ENCODE measurements at places on chromosomes 1 and 21. TPM values are rescaled to one million over a fixed set of nuclear protein-coding genes. Genes with fewer than 3 reads are reported as not detected.

Gene ZBTB8B
- total RNA-seq = 4.2 TPM

Gene USP21
- total RNA-seq = 19.0 TPM

Gene ERRFI1
- 35.3 TPM for total RNA-seq

Gene POU3F1
- total RNA-seq = 16.5 TPM

Gene NBPF6
- not detected for total RNA-seq

Gene KLF17
- total RNA-seq = not detected

Gene LDLRAD2
- 1.2 TPM for total RNA-seq

Gene DISC1
- 1.8 TPM for total RNA-seq

Gene LCE3D
- not detected for total RNA-seq

GRCh38 chr1:236052232-236052993 is 12.5 kb downstream of the NID1 start:
- no peaks in the 10 kb centered on the region for H3K27me3 ChIP-seq
- DNase-seq = no peak
- H3K27ac ChIP-seq = no peak overlapping the region
- H3K4me3 ChIP-seq = no peak overlapping the region
- H3K36me3 ChIP-seq = no peaks in the 10 kb centered on the region
- peaks cover 14% of the 10 kb centered on the region for H3K4me1 ChIP-seq

GRCh38 chr1:74328851-74329250 is 93.7 kb downstream of the TNNI3K start:
- H3K36me3 ChIP-seq = no peaks in the 10 kb centered on the region
- H3K4me3 ChIP-seq = no peak overlapping the region
- no peaks in the 10 kb centered on the region for H3K27me3 ChIP-seq
- DNase-seq = no peak
- H3K27ac ChIP-seq = no peak overlapping the region
- H3K4me1 ChIP-seq = no peaks in the 10 kb centered on the region

DNA sequence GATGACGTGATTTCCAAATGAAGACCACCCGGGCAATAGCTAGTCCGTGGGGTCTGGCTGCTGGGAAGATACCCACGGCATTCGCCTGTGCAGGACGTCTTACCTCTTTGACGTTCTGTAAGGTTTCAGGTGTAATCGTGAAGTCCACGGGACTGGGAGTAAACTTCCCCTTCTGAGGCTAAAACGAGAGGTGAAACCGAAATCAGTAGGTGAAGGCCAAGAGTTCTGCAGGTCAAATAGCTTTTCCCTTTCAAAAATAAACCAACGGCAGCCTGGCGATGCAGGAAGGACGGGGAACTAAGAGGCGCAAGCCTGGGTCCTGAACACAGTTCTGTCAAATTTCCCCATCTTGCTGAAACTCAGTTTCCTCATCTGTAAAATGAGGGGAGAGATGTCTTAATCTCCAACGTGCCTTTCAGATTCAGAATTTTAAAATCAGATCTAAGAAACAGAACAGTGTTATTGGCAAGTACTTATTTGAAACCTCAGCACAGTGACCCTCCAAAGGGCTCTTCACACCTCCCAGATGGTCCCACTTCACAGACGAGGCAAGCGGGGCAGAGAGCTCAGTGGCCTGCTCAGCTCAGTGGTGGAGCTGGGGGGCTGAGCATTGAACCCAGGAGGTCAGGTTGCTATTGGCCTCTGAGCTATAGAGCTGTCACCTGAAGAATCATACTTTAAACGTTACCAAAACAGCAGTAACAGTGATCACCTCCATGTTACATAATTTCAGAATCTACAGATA is 34.7 kb downstream of the VPS26C start:
- H3K4me3 ChIP-seq = no peak overlapping the region
- no peaks in the 10 kb centered on the region for H3K36me3 ChIP-seq
- DNase-seq = no peak

- H3K4me1 ChIP-seq = peaks cover 43% of the 10 kb centered on the region
- H3K27me3 ChIP-seq = no peaks in the 10 kb centered on the region
- DNase-seq = no peak
- H3K4me3 ChIP-seq = no peak overlapping the region
- H3K27ac ChIP-seq = no peak overlapping the region
Observed at GRCh38 chr1:208206092-208206698, 38.0 kb downstream of the PLXNA2 start.

DNA sequence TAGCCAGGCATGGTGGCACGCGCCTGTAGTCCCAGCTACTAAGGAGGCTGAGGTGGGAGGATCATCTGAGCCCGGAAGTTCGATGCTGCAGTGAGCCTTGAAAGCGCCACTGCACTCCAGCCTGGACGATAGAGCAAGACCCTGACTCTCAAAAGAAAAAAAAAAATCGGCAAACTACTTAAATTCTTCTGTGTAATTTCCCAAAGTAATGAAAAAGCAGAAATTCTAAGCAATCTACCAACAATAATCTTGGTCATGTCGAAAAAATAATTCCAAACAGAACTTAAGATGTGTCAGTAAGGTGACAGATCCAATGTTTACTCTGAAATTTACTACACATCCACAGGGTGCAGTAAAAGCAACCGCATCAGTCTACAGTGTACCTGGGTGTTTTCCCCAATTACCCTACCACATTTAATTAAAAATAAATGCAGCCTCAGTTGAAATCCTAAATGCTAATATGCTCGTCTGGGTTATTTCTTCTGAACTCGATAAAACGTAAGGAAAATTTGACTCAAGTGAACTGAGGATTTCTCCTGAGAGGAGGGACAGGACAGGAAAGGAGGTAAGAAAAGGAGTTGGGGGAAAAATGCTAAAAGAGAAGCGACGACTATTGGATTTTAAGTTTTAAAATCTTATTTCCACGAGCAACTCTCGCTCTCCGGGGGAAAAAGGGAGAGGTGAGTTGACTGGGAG is 801 bp downstream of the EPRS1 start:
- peaks cover 3% of the 10 kb centered on the region for H3K4me1 ChIP-seq
- H3K27me3 ChIP-seq = no peaks in the 10 kb centered on the region
- no peaks in the 10 kb centered on the region for H3K36me3 ChIP-seq
- H3K27ac ChIP-seq = no peak overlapping the region
- DNase-seq = no peak
- peak overlapping the region; percentile 91 for H3K4me3 ChIP-seq

DNA sequence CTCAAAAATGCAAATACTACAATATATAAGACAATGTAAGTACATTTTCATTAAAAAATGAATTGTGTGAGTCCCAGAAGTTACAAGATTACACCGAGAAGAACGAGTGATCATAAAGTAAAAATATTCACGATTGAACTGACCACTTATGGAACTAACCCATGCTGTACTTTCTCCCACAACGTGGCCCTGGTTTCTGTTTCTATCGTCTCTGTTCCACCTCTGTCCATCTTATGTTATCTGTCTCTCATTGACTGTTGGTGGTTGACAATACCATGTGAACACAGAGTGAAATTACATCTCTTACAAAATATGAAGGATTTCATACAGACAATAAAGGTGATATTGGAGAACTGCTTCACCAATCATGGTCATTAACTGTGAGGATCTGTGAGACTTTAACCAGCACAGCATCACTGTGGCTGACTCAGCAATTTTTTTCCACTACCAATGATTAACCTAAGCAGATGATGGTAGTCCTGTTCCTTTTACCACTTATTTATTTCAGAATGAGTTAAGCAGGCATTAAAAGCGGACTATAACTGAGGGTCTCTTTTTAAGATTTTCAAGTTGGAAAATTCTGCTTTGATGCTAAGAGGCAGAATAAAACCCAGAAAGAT is 165.1 kb downstream of the TGFB2 start:
- no peak overlapping the region for H3K27ac ChIP-seq
- H3K27me3 ChIP-seq = no peaks in the 10 kb centered on the region
- DNase-seq = no peak
- H3K4me3 ChIP-seq = no peak overlapping the region

- no peak for DNase-seq
- H3K27ac ChIP-seq = no peak overlapping the region
- no peaks in the 10 kb centered on the region for H3K36me3 ChIP-seq
- no peaks in the 10 kb centered on the region for H3K27me3 ChIP-seq
Observed at GRCh38 chr1:237590386-237590785, 300.3 kb downstream of the ZP4 start.

DNA sequence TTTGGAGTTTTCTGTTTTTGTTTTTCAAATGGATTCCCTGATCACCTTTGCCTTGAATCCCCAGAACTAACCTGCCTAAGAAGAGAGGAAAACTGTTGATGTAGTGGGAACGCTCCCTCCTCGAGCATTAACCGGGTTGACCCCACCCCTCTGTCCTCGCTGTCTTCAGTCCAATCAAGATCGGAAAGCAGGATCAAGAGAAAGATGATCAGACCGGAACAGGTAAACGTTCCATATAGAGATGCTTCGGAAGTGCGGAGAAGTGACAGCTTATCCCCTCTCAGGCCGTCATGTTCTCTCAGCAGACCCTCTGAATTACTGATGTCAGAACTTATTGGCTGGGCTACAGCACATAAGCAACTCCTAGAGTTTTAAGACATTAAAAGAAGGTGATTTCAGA is 800 bp upstream of the FAM163A start:
- H3K4me3 ChIP-seq = peak overlapping the region; percentile 56
- peaks cover 94% of the 10 kb centered on the region for H3K27me3 ChIP-seq
- H3K27ac ChIP-seq = no peak overlapping the region
- no peaks in the 10 kb centered on the region for H3K36me3 ChIP-seq
- H3K4me1 ChIP-seq = no peaks in the 10 kb centered on the region

- no peak for DNase-seq
- no peak overlapping the region for H3K4me3 ChIP-seq
- H3K27me3 ChIP-seq = no peaks in the 10 kb centered on the region
- H3K36me3 ChIP-seq = no peaks in the 10 kb centered on the region
Observed at GRCh38 chr21:23524685-23525084, 2082.6 kb downstream of the MRPL39 start.

DNA sequence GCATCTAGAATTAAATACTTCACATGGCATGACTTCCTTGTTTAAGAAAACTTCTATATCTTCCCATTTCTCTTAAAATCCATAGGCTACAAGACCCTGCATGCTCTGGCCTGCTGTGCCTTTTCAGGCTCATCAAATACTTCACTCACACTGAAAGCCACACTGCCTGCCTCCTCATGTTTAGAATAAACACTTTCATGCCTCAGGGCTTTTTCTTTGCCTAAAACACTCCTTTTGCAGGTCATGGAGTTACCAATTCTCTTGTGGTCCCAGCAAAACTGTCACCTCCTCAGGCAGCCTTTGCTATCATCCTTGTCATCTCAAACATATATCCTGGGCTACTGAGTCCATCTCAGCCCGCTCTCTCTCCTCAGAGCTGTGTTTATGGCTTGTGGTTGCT is 5.5 kb downstream of the SGIP1 start:
- no peaks in the 10 kb centered on the region for H3K4me1 ChIP-seq
- H3K4me3 ChIP-seq = no peak overlapping the region
- no peaks in the 10 kb centered on the region for H3K27me3 ChIP-seq
- H3K27ac ChIP-seq = no peak overlapping the region

- no peaks in the 10 kb centered on the region for H3K36me3 ChIP-seq
- H3K4me1 ChIP-seq = peaks cover 4% of the 10 kb centered on the region
- H3K27me3 ChIP-seq = no peaks in the 10 kb centered on the region
- H3K4me3 ChIP-seq = no peak overlapping the region
Observed at GRCh38 chr1:113530021-113530420, 139.7 kb downstream of the MAGI3 start.

GRCh38 chr1:65141394-65141793 is 6.6 kb upstream of the AK4 start:
- no peak overlapping the region for H3K4me3 ChIP-seq
- no peaks in the 10 kb centered on the region for H3K4me1 ChIP-seq
- H3K27me3 ChIP-seq = peaks cover 21% of the 10 kb centered on the region
- no peaks in the 10 kb centered on the region for H3K36me3 ChIP-seq
- H3K27ac ChIP-seq = no peak overlapping the region

DNA sequence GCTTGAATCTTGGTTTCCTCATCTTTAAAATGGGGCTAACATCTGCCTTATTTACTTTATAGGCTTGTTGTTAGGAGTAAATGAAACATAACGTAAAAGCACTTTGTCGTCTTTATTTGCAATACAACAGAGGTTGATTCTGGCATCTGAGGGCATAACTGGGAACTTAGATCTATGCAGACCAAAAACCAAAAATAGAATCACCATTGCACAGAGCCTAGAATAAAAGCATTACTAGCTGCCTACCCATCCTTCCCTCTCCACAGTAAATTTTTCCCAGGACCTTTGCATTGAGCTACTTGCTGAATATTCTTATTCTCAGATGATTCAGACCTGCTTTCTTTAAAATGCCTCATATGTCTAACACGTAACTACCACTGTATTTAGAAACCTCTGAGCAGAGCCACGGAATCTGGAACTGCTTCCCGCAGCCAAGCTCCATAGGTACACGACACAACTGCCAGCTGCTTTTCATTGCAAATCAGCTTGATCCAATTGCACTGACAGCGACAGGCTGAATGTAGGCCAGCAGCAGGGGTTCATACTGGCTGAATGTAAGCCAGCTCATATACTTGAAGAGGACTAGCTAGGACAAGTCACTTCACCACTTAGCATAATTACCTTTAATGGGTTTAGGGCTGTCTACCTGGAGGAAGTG is 33.2 kb upstream of the SERBP1 start:
- H3K4me1 ChIP-seq = peaks cover 34% of the 10 kb centered on the region
- no peak overlapping the region for H3K4me3 ChIP-seq
- no peaks in the 10 kb centered on the region for H3K27me3 ChIP-seq
- no peak overlapping the region for H3K27ac ChIP-seq

DNA sequence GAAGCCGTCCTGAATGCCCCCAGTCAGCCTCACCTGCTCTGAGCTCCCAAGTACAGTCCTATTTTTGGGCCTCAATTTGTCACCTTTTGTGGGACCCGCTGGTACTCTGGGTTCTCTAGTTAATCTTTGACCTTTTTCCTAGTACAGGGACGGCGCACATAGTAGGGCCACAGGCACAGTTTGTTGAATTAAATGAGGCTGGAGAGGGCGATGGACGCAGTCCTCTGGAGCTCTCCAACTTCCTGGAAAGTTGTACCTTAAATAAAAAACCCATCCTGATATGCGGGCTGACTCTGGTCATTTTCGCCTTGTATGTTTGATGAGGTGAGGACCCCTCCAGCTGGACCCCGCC is 4.8 kb downstream of the FAM110D start:
- DNase-seq = no peak

- peaks cover 3% of the 10 kb centered on the region for H3K36me3 ChIP-seq
- peak overlapping the region; percentile 65 for H3K27ac ChIP-seq
- no peaks in the 10 kb centered on the region for H3K27me3 ChIP-seq
- peaks cover 11% of the 10 kb centered on the region for H3K4me1 ChIP-seq
Observed at GRCh38 chr1:109091078-109091838, 694 bp downstream of the TMEM167B start.

DNA sequence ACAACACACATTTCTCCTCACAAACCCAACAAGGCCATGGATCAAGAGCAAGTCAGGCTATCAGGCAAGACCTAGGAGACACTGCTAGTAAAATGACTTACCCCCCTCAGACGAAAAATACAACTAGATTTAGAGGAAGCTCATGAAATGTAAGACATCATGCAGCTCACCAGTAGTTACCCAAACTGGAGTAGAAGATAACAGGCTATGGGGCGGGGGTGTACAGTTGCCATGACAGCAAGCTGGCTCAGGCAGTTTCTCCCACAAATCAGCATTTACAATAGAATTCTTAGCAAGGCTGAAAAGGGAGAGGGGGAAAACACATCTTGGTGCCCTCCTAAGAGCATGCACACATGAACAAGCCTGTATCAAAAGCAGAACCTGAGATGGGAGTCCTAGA is 13.9 kb downstream of the TPM3 start:
- H3K36me3 ChIP-seq = no peaks in the 10 kb centered on the region
- no peaks in the 10 kb centered on the region for H3K27me3 ChIP-seq
- peak overlapping the region; percentile 74 for H3K27ac ChIP-seq
- peak overlapping the region; percentile 23 for H3K4me3 ChIP-seq

GRCh38 chr1:112678605-112679004 is 4.1 kb downstream of the MOV10 start:
- peaks cover 27% of the 10 kb centered on the region for H3K4me1 ChIP-seq
- no peaks in the 10 kb centered on the region for H3K27me3 ChIP-seq
- no peak overlapping the region for H3K4me3 ChIP-seq
- H3K36me3 ChIP-seq = no peaks in the 10 kb centered on the region
- H3K27ac ChIP-seq = no peak overlapping the region
